ENCODE measurements at places on chromosomes 12 and 14.

DNA sequence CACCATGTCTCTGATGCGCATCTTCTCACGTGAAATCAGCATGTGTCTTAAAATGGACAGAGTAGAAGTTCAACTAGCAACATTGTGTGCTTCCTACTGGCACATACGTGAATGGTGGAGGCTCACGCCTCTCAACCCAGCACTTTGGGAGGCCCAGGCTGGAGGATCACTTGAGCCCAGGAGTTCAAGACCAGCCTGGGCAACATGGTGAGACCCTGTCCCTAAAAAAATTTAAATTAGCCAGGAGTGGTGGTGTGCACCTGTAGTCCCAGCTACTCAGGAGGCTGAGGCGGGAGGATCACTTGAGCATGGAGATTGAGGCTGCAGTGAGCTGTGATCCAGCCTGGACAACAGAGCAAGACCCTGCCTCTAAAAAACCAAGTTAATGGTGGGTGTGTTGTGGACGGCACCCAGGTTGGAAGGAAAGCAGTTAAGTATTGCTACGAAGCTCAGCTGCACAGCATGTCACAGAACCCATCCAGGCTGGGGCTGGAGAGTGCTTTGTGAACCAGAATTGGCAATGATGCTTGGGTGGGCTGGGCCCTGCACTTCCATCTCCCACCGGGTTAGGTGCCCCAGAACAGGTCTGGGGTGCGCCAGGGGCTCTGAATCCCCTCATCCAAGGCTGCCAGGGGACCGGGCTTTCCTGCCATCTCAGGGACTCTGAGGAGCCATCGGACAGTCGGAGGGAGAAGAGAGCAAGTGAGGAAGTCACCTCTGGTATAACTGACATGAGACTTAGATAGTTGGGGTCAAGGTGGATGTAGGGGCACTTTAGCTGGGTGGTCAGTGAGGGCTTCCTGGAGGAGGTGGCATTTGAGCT is 33.0 kb upstream of the ULK1 start:
- no peak for DNase-seq

DNA sequence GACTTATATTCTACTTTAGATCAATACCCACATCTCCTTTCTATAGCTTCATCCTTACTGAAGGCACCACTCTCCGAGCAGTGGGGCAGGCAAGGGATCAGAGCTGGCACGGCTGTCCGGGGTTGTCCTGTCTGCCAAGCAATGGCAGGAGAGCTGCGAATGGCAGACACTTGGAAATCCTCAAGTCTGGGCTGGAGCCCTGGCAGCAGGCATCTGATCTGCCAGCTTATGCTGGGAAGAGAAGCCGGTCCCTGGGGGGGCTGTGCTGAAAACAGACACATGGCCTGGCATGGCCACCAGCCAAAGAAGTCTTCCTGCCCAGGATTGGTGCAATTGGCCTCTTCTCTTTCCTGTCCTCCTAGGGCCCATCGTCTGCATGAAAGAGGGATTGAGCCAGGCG is 280.2 kb upstream of the PWP1 start:
- no peak for DNase-seq

DNA sequence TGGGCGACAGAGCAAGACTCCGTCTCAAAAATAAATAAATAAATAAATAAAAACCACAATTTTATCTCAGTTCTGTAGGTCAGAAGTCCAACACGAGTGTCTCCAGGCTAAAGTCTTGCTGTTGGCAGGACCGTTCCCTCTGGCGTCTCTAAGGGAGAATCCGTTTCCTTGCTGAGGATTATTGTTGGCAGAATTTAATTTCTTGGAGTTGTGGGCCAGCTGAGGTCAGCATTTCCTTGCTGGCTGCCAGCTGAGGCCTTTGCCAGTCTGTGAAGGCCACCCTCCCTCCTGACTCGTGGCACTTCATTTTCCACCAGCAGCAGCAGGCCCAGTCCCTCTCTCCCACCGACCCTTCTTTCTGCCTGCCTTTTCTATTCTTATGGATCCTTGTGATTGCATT is 17.2 kb downstream of the PSMC1 start:
- no peak for DNase-seq

DNA sequence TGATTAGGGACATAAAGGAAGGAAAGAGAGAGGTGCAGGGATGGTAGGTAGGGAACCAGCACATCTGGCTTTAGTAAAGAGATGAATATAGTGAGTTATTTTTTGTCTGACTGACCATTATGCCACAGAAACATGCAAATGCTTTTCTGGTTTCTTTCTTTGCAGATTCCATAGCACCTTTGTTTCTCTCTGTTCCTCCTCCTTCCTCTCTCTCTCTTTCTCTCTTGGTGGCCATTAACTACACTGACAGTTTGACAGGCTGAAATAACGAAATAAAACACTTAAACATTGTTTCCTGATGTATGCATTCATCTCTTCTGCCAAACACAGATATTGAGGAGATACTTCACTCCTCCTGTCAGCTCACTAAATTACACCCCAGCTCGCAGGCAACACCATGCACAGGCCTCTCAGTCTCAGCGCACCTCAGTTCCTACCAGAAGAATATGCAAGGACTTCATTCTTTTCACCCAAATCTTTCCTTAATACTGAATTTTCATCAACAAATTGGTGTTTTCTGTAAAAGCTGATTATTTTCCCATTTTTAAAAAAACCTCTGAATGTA is 406.9 kb upstream of the SOX5 start:
- no peak for DNase-seq

GRCh38 chr14:59465316-59466135 is at the start of gene GPR135:
TSS of gene GPR135 (minus strand) at chr14:59465380. CDS start at chr14:59465226, 154 bp downstream.
- DNase-seq: no peak

DNA sequence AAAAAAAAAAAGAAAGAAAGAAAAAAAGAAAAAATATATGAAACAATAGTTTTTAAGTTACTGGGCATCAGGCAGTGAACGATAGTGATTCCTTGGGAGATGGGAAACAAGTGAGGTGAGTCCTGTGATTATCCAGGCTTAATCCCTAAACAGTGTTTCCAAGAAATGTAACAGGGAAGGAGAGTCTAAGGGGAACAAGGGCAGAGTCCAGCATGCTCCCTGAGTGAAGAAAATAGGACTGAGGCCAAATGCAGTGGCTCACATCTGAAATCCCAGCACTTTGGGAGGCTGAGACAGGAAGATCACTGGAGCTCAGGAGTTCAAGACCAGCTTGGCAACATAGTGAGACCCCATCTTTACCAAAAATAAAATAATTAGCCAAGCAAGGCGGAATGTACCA is 40.7 kb downstream of the R3HDM2 start:
- no peak for DNase-seq

DNA sequence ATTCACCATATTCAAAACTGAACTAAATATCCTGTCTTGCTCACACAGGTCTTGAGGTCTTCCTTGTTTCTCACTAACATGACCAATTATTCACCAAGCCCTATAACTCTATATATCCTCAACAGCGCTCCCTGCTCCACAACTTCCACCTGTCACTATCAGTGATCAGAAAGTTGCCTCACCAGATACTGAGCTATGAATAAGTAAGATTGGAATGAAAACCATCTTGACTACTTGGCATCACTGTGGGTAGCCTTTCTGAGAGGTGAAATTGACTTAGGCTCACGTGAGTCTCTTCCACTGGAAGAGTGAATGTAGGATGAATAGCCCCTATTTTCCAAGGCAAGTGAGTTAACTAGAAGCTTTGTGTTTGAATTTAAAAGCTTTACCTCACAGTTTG is 167.1 kb downstream of the PIK3C2G start:
- DNase-seq: no peak

Data from occipital lobe (tissue), 3 donors.